Activated T-helper 1 cell treated with anti-CD3 and anti-CD28 coated beads, Interleukin-12 subunit alpha, Interleukin-12 subunit beta, Interleukin-2, Interleukin-4 antibody, amounts not matched to agents 30 ng/mL and 10 ng/mL and 1 ng/mL, durations not matched to agents 14 hours and 24 hours and 36 hours (primary cell): ENCODE measurements at places on chromosomes 7 and 10. TPM values are rescaled to one million over a fixed set of nuclear protein-coding genes. Genes with fewer than 3 reads are reported as not detected.

- DNase-seq, result no peak
Observed at GRCh38 chr10:86871563-86872183, 85.7 kb downstream of the MMRN2 start.

DNA sequence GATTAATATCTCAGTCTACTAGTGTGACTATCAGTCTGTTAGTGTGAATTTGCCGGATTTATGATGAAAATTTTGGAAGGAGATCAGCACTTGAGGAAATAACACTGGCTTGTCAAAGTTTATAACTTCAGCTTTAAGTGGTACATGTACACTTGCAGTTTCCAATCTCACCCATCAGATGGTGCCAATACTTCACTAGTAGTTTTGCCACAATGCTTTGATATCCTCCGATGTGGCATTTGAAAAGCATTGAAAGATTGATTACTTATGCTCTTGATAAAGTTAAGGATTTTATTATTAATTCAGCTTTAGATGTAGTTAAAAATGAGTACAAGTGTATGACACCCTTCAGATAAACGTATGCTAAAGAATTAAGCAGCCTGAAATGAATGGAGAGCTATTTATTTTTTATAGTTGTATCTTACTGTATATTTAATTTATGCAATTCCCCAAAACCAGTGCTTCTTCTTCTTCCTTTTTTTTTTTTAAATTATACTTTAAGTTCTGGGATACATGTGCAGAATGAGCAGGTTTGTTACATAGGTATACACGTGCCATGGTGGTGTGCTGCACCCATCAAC, 98.2 kb downstream of the ANLN start:
- DNase-seq, result peak; percentile 26

GRCh38 chr7:106178593-106179134, 66.6 kb upstream of the SYPL1 start:
- DNase-seq, result no peak

- no peak for DNase-seq
Observed at GRCh38 chr7:39620486-39620885, 2.9 kb upstream of the RALA start.

DNA sequence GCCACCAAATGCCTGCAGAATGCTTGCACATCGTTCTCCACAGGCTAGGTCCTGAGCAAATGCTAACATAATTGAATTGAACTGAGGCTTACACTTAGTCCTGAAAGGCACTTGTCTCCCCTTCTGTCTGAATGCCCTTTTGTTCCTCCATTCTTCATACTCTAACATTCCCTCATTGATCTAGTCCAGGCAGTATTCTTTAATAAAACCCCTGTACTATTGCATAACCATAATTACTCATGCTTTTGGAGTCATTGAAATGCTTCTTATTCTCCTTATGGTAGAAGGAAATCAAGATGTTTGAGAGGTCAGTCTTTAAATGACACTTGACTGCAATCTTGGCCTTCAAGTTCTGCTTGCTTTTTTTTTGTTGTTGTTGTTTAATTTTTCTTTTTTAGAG, 7.1 kb downstream of the PI4K2A start:
- no peak for DNase-seq

DNA sequence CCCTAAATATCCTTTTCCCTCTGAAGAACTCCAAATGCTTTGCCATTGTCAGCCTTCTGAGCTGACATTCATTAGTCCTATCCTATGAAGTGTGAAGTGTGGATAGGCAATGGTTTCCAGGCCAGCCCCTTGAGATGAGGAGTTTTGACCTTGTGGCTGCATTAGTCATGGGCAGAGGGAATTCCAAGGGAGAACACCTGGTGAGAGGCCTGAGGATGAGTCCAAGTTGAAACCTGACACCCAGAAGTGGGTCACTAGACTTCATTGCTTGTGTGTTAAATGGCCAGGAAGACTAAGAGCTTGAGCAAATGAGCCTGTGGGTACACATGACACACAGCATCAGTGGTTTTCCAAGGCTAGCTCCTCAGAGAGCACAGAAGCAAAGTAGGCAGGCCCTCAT, 260.8 kb downstream of the SKAP2 start:
- no peak for DNase-seq

DNA sequence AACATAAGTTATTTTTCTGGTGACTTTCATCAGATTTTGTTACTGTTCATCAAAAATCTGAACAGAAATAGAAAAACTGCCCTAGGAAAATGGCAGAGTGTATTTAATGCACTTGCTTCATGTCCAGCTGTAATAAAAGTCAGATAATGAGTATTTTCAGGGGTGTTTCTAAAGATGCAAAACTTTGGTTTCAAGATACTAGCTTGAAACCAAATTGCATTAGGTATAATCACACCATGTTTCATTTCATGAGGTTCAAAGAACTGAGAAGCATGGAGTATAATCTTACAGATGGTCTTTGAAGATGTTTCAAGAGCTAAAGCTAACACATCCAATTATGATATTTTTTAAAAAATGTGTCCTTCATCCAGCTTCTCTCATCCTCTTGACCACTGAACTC, 128.9 kb downstream of the NRCAM start:
- DNase-seq, result no peak

- no peak for DNase-seq
Observed at GRCh38 chr7:45324683-45325237, 167.2 kb downstream of the RAMP3 start.

DNA sequence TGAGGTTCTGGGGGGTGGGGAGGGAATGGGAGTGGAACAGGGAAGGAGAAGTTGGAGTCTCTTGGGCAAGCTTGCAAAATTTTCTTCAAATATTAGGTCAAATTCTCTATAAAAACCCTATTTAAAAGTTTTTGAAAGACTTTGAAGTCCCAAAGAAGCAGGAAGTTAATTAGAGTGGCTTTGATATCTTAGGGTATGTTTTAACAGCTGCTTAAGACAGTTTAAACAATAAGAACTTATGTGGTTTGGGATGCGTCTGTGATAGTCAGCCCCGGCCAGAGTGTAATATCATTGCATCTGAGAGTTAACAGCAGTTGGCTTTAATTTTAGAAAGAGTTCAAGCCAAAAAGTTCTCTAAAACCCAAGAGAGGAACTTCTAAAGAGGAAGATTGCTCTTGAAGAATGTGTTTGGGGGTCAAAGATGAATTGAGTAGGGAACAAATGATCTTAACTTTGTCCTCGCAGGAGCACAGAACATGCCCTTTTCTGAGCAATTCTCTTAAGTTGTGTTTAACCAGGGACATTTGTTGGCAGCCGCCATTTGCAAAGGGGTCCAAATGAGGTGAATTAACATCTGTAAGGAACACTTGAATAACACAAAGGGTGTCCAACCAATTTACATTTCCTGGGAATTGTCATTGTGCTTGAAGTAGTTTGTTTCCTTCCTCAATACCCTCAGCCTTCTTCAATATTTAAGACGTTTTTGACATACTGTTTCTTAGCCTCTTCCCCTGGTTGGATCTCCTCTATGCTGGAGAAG, 182.4 kb downstream of the PTEN start:
- DNase-seq, result no peak

GRCh38 chr7:2612445-2613097, 19.2 kb upstream of the TTYH3 start:
- DNase-seq, result no peak

DNA sequence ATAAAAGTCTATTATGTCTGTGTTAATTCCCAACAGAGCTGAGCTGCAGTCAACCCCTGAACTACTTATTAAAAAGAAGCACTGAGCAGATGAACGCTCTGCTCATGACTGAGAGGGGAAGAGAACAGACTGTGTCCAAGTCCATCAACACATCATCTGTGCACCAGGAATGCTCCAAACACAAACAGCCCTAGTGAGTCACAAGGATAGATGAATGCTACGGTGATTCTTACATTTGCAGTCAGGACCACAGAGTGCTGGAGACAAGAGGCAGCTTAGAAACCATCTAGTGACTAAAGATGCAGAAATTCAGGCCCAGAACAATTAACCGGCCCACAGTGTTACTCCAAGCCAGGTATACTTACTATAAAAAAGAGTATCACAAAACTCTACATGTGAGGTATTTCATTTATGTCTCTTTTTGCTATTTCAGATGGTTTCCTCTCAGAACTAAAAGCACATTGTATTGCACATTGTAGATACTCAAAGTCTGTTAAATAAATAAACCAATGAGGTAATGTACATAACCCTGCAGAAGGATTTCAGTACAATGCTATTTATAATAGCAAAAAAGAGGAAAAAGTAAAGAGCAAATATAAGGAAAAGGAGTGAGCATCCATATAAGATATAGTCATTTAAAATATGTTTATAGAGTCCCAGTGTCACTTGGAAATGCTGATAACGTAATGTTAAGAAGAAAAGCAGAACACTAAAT, 159.2 kb downstream of the KCNMA1 start:
- DNase-seq, result no peak

DNA sequence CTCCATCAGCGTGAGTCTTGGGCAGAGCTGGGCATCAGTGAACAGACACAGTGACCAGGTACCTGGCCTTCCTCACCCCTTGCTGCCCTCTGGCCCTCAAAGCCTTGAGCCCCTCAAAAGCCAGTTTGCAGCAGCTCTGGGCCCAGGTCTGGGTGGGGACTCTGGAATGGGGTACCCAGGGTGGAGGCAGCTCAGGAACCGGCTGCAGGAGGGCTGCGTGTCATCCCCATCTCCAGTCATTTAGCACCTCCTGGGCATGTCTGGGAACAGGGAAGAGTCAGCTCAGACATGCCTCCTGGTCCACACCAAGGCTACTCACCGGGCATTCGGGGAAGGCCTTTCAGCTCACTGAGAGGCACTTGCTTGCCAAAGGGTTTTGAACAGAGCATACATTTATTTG, 503.3 kb downstream of the TCERG1L start:
- DNase-seq, result no peak

DNA sequence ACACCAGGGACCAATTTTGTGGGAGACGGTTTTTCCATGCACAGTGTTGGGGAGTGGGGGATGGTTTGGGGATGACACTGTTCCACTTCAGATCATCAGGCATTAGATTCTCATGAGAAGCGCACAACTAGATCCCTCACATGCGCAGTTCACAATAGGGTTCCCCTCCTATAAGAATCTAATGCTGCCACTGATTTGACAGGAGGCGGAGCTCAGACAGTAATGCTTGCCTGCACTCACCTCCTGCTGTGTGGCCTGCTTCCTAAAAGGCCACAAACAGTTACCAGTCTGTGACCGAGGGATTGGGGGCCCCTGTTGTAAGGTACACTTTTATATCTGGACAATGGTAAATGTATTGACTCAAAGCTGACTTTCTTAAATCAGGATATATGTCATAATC, 45.6 kb upstream of the TRIL start:
- no peak for DNase-seq

DNA sequence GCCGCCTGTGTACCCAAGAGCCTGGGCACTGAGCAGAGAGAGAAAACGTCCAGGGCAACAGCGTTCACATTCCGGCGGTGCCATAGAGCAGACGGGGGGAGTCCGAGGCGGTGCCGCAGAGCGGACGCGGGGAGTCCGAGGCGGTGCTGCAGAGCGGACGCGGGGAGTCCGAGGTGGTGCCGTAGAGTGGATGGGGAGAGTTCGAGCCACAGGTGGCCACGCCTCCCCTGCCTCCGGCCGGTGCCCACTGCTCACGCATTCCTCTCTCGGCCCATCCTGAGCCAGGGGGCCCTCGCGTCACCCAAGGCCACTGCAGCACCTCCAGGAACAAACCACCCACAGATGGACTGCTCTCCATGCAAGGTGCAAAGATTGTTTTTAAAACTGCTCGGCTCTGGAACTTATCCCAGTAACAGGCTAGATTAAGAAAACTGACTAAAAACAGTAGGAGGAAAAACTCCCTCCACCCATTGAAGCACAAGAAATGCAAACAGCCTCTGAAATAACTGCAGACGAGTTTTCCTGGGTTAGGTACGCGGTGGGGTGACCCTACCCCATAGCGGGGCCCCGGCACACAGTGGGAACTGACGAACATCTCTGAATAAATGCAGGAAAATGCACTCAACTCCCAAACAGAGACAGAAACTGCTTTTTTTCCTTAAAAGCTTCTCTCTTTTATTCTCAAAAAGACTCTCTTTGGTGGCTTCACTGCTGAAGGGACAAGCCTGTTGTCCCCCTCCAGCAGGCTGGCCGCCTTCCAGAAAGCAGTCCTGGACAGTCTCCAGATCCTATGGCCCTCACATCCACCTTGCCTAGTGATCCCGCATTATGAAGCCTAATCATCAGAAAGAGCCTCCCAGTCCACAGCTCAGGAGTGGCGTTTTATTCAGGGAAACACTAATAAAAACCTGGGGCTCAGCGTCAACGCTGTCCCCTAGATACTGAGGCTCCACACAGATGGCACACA, 55.9 kb downstream of the DIP2C start:
- no peak for DNase-seq

DNA sequence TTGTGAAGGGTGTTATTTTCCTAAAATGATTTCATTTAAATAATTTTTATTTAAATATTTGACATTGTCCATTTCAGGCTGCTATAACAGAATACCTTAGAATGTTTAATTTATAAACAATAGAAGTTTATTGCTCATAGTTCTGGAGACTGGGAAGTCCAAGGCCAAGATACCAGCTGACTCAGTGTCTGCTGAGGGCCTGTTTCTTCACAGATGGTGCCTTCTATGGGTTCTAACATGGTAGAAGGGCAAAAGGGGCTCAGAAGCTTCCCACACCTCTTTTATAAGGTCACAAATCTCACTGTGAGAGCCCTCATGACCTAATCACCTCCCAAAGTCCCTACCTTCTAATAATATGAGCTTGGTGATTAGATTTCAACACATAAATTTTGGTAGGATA, 50.7 kb downstream of the MTURN start:
- DNase-seq, result no peak

GRCh38 chr7:114957444-114957843, 35.5 kb downstream of the MDFIC start:
- no peak for DNase-seq

DNA sequence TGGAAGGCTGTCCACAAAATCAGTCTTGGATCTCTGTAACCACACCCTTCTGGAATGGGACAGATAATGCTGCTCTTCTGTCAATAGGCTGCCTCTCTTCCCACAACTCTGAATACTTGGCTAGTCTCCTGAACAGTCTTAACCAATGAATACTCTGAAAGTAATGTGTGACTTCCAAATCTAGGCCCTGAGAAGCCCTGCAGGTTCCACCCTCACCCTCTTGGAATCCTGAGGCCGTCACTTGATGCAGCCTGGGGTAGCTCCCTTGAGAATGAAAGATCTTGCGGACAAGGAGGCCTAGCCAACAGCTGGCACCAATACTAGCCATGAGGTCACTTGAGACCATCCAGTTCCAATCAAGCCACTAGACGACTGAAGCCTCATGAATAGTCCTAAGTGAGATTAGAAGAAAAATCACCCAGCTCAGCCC, 109.2 kb downstream of the ARHGAP12 start:
- no peak for DNase-seq

- DNase-seq, result no peak
Observed at GRCh38 chr10:132856869-132857524, 71.0 kb upstream of the NKX6-2 start.

DENND2A gene
- not detected in 2 replicates for total RNA-seq

DNAH11 gene
- total RNA-seq, result 1.3 and 1.7 TPM in 2 replicates

ZNF680 gene
- total RNA-seq, result 8.5 and 12.2 TPM in 2 replicates

NODAL gene
- total RNA-seq, result not detected in 2 replicates

PLEKHS1 gene
- 0.05 and 0.07 TPM in 2 replicates for total RNA-seq

SCART1 gene
- 1.2 and 1.5 TPM in 2 replicates for total RNA-seq

LAMB4 gene
- not detected in 2 replicates for total RNA-seq

ASIC3 gene
- total RNA-seq, result 1.9 and 4.1 TPM in 2 replicates

C7orf57 gene
- 0.10 and 0.31 TPM in 2 replicates for total RNA-seq

PPP1R17 gene
- not detected in 2 replicates for total RNA-seq

PHKG1 gene
- total RNA-seq, result 3.4 and 4.3 TPM in 2 replicates

C10orf53 gene
- total RNA-seq, result not detected in 2 replicates
